Activated T-helper 1 cell treated with anti-CD3 and anti-CD28 coated beads, Interleukin-2, amount 50 U/mL, for 16 hours (primary cell): ENCODE measurements at places on chromosomes 7 and 10.
A peak's percentile ranks its signal among the peaks of the same experiment; 100 is the strongest.

GRCh38 chr7:155870334-155871180 is 58.3 kb upstream of the SHH start:
- no peak for DNase-seq

- no peak for DNase-seq
These were observed 65.6 kb upstream of the MKI67 start for GRCh38 chr10:128191847-128192246.

DNA sequence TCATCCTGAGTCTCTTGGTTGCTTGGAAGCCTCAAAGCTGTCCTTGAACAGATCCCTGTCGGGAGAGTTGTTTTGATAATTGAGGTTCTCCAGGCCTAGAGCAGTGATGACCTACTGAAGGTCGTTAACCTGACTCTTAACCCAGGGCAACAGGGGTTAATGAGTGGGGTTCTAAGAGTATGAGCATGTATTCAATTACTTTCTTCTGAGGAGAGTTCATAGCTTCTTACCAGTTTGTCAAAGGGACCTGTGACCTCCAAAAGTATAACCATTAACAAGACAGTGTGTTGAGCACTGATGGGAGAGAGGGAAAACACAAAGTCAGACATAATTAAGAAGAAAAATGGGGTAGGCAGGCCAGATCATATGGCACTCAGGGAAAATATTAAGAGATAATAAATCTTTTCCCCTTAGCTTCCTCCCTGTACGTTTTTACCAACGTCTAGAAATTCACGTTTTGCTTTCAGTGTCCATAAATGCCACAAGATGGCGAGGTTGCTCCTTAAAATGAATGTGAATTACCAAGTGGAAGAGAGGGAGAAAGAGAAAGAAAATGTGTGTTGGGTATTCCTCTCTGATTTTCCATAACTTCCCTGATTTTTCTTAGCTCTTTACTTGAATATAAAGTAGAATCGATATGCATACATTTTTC is 97.6 kb downstream of the SUGCT start:
- no peak for DNase-seq

DNA sequence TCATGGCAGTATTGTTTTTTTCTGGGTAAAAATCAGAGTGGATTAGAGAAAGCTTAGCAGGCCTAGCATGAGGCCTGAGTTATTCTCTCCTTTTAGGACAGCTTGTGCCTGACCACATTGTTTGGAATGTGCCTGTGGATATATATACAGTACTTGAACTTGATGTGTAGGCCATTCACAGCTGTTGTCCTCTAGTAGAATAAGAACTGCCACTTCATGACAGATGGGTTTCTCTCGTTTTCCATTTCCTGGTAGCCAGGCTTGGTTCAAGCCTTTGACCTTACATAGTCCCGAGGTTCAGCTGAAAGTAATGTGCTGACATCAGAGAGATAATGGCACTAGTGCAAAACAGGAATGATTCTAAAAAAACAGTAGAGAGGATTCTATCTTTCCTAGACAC is 473.9 kb downstream of the AUTS2 start:
- no peak for DNase-seq

DNA sequence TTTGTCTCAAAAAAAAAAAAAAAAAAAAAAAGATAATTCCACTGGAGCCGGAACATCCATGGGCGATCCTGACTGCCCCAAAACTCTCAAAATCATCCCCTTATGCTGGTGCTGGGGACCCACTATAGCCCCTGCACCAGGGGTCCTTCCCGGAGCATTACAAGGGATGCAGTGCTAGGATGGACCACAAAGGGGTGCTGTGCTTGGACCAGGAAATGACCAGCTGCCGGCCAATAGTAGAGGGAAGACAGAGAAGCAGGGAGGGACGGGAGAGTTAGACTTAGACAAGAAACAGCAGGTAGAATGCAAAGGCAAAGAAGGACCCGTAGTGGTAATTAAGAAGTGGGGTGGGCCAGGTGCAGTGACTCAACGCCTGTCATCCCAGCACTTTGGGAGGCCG is 40.5 kb downstream of the RCC1L start:
- no peak for DNase-seq

DNA sequence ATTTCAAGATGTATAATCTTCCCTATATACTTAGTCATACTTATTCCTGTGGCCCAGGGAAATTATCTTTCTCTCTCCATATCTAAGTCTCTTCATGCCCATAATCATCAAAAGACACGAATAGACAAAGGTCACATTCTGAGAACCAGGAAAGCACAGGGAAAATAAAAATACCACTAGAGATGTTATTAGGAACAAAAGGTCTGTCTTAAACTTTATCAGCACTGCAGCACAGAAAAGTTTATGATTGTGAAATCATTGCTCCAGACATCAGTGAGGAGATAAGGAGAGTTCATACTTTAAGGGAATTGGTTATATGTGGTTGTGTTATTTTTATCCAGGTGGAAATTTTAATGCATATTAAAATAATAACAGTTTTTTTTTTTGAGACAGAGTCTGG is 974.6 kb upstream of the CELF2 start:
- DNase-seq, result no peak

- DNase-seq, result no peak
These were observed 36.5 kb upstream of the TMEM140 start for GRCh38 chr7:135111379-135111778.

- no peak for DNase-seq
These were observed 3.7 kb upstream of the HOXA10 start for GRCh38 chr7:27177795-27178320.

- no peak for DNase-seq
These were observed 195.7 kb upstream of the PTN start for GRCh38 chr7:137539111-137539715.

DNA sequence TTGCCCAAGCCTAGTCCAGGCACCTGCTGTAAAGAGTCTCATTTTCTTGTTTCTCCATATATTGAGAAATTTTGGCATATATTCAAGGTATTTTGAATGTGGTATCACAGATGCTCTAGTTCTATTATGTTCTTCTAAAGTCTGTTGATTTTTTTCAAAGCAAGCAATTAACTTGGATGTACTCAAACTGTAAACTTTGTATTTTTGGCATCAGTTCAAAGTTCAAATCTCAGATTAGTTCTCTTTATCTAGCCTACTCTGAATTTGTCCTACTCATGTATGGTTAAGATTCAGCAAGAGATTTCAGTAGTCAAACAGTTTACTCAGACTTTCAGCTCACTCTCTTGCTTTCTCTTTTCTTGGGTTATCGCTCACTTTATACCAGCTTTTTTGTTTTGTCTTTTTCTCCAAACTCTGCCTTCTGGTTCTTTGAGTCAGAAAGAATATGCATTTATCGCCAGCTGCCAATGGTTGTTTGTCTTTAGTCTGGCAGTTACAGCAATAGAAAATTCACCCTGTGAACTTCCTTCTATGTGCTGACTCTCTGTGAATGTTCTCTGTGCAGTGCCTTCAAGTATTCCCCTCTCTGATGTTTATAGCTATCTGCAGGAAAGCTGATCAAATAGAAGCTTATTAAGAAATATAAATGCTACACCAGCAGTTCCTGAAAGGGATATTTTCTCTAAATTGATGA is 56.0 kb downstream of the ANKRD7 start:
- no peak for DNase-seq

GRCh38 chr7:105352901-105353668 is 35.6 kb downstream of the SRPK2 start:
- DNase-seq, result no peak

GRCh38 chr7:33841705-33842129 is 63.6 kb upstream of the BMPER start:
- no peak for DNase-seq

GRCh38 chr7:89029864-89030263 is 234.3 kb upstream of the TEX47 start:
- DNase-seq, result no peak

GRCh38 chr7:141073173-141073640 is 657 bp upstream of the TMEM178B start:
- no peak for DNase-seq

DNA sequence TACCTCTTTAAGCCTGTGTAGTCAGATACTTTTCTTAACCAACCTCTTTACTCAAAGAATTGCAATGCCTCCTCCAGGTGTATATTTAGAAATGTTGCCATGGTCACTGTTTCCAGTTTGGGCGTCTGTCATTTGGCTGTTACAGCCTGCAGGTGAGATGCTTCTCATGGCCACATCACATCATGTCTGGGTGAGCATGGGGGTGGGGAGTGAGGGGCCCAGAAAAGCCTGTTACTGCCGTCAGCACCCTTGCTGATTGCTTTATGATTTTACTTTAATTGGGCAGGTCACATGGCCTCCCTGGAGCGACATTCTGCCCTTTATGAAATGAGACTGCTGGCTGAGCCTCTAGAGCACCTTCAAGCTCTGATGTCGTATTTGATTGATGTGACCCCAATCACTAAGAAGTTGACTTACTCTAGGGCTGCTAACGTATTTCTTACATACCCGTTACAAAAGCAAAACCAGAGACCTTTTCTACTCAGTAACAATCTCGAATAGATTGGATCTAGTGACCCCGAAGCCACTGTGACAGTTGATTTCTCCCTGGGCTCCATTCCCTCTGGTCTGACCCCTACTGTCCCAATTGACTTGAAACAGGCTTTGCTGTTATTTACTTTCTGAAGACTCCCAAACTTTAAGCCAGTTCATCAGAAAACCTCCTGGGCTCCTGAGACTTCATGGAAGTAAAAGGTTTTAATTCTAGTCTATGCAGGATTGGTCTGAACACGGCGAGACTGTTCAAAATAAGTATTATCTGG is 60.7 kb downstream of the OTUD1 start:
- DNase-seq, result no peak

- no peak for DNase-seq
These were observed 1169.9 kb downstream of the TYW1 start for GRCh38 chr7:68166525-68166924.

- no peak for DNase-seq
These were observed 604.0 kb upstream of the PFKP start for GRCh38 chr10:2463316-2463715.

DNA sequence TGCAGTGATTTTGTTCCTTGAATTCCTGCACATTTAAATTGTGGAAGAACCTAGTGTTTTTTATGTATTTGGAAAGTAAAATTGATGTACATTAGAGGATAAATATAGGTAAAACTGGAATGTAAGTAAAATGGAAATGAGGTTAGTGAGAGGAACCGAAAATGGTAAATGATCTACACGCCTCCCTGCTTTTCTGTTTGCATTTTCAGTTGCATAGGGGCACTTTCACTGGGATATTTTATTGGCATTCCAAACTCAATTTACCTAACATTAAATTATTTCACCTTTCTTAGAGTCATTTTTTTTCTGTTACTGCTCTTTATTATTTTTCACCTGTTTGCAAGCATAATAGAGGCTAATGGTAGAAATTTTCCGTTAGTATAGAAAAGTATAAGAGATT is 8.0 kb downstream of the CDK13 start:
- DNase-seq, result no peak

DNA sequence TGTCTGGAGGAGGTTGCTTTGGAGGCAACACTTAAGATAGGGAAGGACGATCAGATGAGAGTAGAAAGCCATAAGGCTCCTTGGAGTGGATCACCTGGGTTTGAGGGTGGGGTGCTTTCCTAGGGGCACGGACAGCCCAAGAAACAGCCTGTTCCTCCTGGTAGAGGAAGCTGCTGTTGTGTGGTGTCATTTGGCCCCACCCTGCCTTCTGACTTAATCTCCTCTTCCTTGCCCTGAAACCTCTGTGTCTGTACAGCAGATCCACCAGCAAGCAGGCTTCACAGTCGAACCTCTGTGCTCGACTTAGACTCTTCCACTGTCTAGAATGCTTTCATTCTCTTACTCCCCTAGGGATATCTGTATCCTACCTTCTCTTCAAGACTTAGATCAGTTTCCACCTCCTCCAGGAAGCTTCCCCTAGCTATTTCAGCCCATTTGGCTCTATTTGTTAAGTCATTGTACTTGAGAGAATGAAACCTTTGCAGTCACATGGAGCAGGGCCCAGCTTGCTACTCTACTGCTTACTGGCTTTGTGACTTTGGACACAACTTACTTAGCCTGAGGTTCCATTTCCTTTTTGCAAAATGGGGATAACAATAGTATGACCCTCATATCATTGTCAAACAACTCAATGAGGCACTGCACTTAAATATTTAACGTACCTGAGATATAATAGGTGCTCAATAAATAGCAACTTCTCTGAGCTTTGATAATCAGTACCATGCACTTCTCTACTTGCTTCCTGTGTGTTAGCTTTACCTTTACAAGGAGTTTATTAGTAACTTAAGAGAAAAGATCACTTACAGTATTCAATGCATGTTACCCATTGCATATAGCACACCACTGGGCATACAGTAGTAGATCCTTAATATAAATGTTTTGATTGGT is 5.0 kb downstream of the MXI1 start:
- DNase-seq, result peak; percentile 9

- DNase-seq, result no peak
These were observed 147.2 kb downstream of the MYOF start for GRCh38 chr10:93334901-93335327.

DNA sequence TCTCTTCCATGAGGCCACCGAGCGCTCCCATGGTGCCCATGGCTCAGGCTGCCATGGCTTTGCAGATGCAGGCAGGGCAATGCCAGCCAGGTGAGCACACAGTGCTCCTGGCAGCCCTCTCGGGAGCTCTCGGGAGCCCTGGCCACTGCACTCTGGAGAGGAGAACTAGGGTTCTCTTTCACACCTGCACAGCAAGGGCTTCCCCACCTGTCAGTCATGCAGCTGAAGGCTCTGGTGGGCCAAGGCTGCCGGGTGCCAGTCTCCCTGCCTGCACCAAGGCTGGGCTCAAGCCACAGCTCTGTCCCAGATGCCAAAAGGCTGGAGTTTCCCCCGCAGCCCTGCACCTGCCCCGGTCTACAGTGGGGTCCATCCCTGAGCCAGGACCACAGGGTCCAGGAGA is 32.6 kb downstream of the NUDT1 start:
- DNase-seq, result no peak

GRCh38 chr7:34451923-34452322 is 206.1 kb upstream of the NPSR1 start:
- no peak for DNase-seq

DNA sequence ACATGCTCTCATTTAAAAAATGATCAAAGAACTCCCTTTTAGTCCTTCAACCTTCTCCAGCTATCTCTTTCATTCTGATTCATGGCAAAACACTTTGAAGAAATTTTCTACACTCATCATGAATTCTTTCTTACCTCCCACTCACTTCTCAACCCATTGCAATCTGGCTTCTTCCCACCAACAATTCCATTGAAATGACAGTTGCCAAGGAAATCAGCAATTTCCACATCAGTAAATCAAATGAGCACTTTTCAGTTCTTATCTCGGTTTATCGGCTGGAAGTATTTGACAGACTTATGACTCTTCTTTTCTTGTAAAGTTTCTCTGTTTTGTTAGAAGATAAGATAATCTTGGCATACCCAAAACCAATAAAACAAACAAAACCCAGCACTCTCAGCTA is 99.1 kb upstream of the CACNA2D1 start:
- no peak for DNase-seq
